Ascending aorta (tissue), 2 donors: ENCODE measurements at places on chromosomes 6 and 20.

GRCh38 chr6:48078120-48078519 lies 32.9 kb downstream of the PTCHD4 start:
- no peaks in the 10 kb centered on the region for H3K36me3 ChIP-seq
- no peak for DNase-seq
- H3K4me3 ChIP-seq = no peak overlapping the region
- no peak overlapping the region for H3K27ac ChIP-seq
- no peaks in the 10 kb centered on the region for H3K27me3 ChIP-seq

DNA sequence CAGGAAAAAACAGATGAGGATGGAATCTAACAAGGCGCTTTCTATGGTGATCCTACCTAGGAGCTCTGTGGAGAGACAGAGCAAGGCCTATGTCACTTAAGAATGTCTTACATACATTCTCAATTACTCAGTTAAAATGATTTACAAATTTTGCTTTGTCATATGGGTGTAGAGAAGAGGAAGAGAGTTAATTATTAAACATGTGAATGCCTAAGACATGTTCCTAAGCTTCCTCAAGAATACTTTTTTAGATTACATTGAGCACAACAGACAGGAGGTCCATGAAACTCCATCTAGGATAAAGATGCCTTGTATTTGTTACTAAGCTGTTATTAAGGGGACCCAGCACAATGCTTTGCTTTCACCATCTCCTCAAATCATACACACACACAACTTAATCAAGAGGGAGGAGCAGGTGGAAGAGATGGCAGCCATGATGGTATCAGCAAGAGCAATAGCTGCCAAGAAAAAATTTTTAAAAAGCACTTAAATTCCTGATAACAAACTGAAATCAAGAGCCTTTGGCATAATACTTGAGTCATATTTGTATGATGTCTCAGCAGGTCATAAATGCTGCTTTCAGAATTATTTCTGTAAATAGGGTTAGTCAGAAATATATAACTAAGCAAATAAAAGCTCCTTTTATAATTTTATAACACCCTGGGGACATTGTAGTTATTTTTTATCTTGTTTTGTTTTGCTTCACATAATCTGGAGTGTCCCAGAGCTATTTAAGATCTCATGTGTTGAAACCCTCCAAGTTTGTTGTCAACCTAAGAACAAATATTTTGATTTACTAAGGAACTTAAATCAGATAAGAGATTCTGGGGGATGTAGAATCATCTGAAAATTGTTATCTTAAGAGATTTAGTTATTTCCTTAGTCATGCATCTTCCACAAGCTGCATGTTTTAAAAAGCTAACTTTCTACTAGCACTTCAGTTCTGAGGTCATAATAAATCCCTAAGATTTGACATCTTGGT lies 70.0 kb upstream of the CD2AP start:
- H3K27ac ChIP-seq = no peak overlapping the region
- H3K4me1 ChIP-seq = no peaks in the 10 kb centered on the region
- no peaks in the 10 kb centered on the region for H3K36me3 ChIP-seq
- DNase-seq = no peak
- H3K4me3 ChIP-seq = no peak overlapping the region
- no peaks in the 10 kb centered on the region for H3K27me3 ChIP-seq

- H3K27me3 ChIP-seq = no peaks in the 10 kb centered on the region
- H3K27ac ChIP-seq = no peak overlapping the region
- no peak overlapping the region for H3K4me3 ChIP-seq
- DNase-seq = no peak
- no peaks in the 10 kb centered on the region for H3K4me1 ChIP-seq
Observed at GRCh38 chr6:35202066-35202546, 11.7 kb upstream of the SCUBE3 start.

DNA sequence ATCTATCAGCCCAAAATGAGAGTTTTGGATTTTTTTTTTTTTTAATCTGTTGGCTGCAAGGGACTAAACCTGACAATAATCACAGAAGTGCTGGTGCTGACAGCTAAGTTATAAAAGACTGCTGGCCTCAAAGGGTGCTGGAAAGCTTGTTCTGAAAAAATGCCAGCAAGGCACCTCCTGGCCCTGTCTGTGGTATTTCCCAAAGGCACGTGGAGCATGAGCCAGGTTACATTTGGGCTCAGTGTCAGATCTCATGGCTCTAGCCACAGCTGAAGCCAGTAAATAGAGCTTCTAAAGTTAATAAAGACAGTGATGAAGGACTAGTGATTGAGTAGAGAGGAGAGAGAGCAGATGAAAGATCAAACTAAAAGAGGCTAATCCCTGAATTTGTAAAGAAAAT lies 178.9 kb downstream of the FUT9 start:
- no peak overlapping the region for H3K4me3 ChIP-seq
- no peaks in the 10 kb centered on the region for H3K36me3 ChIP-seq
- H3K4me1 ChIP-seq = no peaks in the 10 kb centered on the region
- no peaks in the 10 kb centered on the region for H3K27me3 ChIP-seq

GRCh38 chr6:169926617-169927417 lies 175.4 kb downstream of the ERMARD start:
- DNase-seq = no peak
- no peak overlapping the region for H3K27ac ChIP-seq
- H3K27me3 ChIP-seq = no peaks in the 10 kb centered on the region
- H3K36me3 ChIP-seq = no peaks in the 10 kb centered on the region
- no peak overlapping the region for H3K4me3 ChIP-seq

DNA sequence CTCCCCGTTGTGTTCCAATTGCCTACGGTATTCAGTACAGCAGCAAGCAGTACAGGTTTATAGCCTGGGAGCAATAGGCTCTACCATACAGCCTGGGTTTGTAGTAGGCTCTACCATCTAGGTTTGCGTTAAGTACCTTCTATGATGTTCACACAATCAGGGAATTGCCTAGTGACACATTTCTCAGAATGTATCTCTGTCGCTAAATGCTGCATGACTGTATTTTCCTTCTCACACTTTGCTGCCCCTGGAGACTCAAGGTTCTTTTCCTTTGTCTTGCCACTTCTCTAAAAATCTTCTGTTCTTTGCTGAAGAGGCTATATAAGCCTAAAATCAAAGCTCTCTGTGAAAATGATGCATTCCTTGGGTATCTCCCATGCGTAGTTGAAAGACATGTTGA lies 241.9 kb downstream of the CD83 start:
- no peak overlapping the region for H3K4me3 ChIP-seq
- no peak overlapping the region for H3K27ac ChIP-seq
- H3K27me3 ChIP-seq = no peaks in the 10 kb centered on the region
- no peaks in the 10 kb centered on the region for H3K36me3 ChIP-seq

- no peaks in the 10 kb centered on the region for H3K4me1 ChIP-seq
- H3K27ac ChIP-seq = no peak overlapping the region
- H3K36me3 ChIP-seq = peaks cover 78% of the 10 kb centered on the region
- no peak for DNase-seq
Observed at GRCh38 chr6:160055813-160056212, 65.8 kb upstream of the SLC22A1 start.

DNA sequence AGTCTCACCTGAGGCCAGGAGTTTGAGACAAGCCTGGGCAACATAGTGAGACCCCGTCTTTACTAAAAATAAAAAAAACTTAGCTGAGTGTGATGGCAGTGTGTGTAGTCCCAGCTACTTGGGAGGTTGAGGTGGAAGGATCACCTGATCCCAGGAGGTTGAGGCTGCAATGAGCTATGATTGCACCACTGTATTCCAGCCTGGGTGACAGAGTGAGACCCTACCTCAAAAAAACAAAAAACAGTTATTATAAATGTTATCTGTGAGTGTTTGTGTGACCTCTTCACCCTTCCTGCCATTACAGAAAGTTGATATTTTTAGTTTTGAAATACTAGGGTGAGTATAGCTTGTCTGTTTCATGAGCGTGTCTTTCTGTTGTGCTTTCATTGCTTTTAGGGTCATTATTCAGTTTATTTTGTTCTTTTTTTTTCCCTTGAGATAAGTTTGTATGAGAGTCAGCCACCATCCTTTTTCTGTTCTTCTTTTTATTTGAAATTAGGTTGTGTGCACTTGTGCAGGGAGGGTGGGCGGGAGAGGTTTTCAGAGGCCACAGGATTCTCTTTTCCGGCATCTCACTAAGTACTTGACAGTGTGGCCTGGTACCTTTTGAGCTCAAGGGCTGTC lies 26.2 kb downstream of the CDYL start:
- no peak for DNase-seq
- no peaks in the 10 kb centered on the region for H3K27me3 ChIP-seq
- H3K4me1 ChIP-seq = no peaks in the 10 kb centered on the region

GRCh38 chr6:10976571-10976970 lies 67.5 kb downstream of the ELOVL2 start:
- H3K4me3 ChIP-seq = no peak overlapping the region
- no peak overlapping the region for H3K27ac ChIP-seq
- H3K36me3 ChIP-seq = no peaks in the 10 kb centered on the region
- no peaks in the 10 kb centered on the region for H3K27me3 ChIP-seq
- H3K4me1 ChIP-seq = no peaks in the 10 kb centered on the region

DNA sequence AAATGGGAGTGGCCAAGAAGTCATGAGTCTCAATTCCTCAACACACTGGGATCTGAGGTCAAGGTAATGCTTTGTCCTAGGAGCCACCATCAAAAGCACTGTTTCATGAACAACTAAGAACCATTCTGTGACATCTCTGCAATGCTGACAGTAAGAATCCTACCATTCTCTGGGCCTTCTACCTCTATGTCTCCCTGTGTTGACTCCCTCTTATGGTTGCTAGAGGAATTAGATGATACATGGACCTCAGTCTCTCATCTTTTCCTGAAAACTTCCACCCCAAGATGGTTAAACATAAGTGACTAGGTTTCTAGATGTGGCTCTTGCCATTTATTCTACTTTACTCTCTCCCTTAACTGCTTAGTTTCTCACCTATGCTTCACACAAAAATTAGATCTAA lies 9.1 kb downstream of the MTRF1L start:
- H3K27me3 ChIP-seq = no peaks in the 10 kb centered on the region
- H3K4me1 ChIP-seq = no peaks in the 10 kb centered on the region
- no peak overlapping the region for H3K4me3 ChIP-seq
- H3K27ac ChIP-seq = no peak overlapping the region
- peaks cover 28% of the 10 kb centered on the region for H3K36me3 ChIP-seq

GRCh38 chr6:36350681-36351571 lies 14.2 kb upstream of the BNIP5 start:
- peak overlapping the region; percentile 89 for H3K27ac ChIP-seq
- H3K36me3 ChIP-seq = no peaks in the 10 kb centered on the region
- no peak overlapping the region for H3K4me3 ChIP-seq
- H3K4me1 ChIP-seq = peaks cover 20% of the 10 kb centered on the region
- no peak for DNase-seq

DNA sequence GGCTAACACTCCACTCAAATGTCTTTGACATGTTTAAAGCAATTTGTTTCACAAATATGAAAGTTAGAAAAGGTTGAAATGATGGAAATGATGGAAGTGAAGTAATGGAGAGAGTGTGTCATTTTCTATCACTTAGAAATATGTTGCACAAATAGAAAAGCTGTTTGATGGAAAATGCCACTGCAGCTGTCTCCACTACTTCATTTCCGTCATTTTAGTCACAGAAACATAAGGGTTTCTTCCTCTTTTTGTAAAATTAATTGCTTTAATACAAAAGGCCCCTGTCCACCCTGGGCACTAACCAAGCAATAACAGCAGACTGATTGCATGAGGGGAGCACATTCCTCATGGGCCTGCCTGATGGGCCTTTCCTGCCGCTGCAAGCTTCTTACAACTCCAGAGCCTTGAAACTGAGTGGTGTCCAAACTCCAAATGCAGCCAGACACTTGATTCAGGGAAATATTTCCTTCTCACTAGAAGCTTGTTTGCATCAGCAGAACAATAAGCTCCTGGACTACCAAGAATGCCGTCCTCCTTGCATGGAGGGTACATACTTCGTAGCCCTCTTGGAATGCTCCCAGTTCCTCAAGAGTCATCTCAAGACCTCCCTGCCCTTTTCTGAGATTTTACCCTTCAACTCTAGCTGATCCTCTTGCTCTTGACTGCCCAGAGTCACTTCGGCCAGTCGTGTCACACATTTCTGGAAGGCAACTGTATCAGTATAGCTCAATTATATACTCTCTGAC lies 36.1 kb downstream of the F13A1 start:
- no peak overlapping the region for H3K27ac ChIP-seq
- H3K4me1 ChIP-seq = no peaks in the 10 kb centered on the region
- no peak overlapping the region for H3K4me3 ChIP-seq
- no peak for DNase-seq
- no peaks in the 10 kb centered on the region for H3K36me3 ChIP-seq
- H3K27me3 ChIP-seq = no peaks in the 10 kb centered on the region

GRCh38 chr20:49445176-49445575 lies 37.3 kb downstream of the KCNB1 start:
- peak overlapping the region; percentile 1 for H3K27ac ChIP-seq
- H3K4me1 ChIP-seq = peaks cover 18% of the 10 kb centered on the region
- H3K4me3 ChIP-seq = no peak overlapping the region
- no peak for DNase-seq
- H3K36me3 ChIP-seq = no peaks in the 10 kb centered on the region
- no peaks in the 10 kb centered on the region for H3K27me3 ChIP-seq

- H3K27ac ChIP-seq = peak overlapping the region; percentile 94
- no peaks in the 10 kb centered on the region for H3K27me3 ChIP-seq
- no peak for DNase-seq
- H3K36me3 ChIP-seq = peaks cover 69% of the 10 kb centered on the region
- peaks cover 88% of the 10 kb centered on the region for H3K4me1 ChIP-seq
Observed at GRCh38 chr6:11209369-11209768, 23.1 kb downstream of the NEDD9 start.

DNA sequence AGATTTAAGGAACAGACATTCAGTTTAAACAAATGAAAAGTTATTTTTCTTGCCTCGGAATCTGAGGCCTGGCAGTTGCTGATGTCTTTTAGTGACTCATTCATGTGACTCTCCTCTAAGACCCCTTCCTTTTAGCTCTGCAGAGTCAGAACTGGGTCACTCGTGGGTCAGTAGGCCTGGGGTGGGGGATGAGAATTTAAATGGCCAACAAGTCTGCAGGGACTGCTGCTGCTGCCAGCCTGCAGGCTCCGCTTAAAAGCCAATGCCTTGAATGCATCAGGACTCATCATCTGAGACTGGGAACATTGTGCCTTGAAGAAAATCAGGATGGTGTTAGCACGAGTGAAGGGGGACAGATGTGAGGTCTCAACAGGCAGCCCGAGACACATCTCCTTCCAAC lies 404.3 kb downstream of the CDH26 start:
- no peak overlapping the region for H3K4me3 ChIP-seq
- no peaks in the 10 kb centered on the region for H3K27me3 ChIP-seq
- no peak overlapping the region for H3K27ac ChIP-seq
- no peaks in the 10 kb centered on the region for H3K36me3 ChIP-seq
